ENCODE measurements at places on chromosomes 5 and 9.

- DNase-seq = no peak
- H3K36me3 ChIP-seq = peaks cover 26% of the 10 kb centered on the region
- no peak overlapping the region for H3K27ac ChIP-seq
Measured at GRCh38 chr9:98219364-98219716, 26.9 kb upstream of the CORO2A start.

GRCh38 chr5:131109540-131110255 lies 55.4 kb downstream of the HINT1 start:
- no peaks in the 10 kb centered on the region for H3K27me3 ChIP-seq
- no peak for DNase-seq
- H3K27ac ChIP-seq = no peak overlapping the region
- no peaks in the 10 kb centered on the region for H3K4me1 ChIP-seq
- H3K36me3 ChIP-seq = no peaks in the 10 kb centered on the region
- H3K4me3 ChIP-seq = no peak overlapping the region

DNA sequence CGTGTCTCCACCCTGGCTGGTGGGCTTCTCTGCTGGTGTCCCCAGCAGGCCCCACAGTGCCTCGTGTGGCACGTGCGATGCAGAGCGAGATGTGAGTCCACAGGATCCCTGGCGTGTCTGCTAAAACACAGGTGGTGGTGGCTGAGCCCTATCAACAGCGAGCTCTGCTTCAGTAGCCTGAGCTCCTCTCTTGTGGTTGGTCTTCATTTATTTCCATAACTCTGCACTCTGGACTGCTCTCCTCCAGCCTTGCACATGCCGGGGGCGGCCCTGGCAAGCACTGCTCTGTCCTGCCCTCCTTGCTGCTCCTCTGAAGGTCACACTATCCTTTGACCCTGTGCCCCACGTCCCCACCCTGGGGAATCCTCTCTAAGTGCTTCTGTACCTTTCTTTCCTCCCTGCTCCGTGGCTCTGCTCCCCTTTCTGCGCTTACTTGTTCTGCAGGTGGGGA lies 59.2 kb downstream of the NSUN2 start:
- no peak overlapping the region for H3K27ac ChIP-seq
- no peaks in the 10 kb centered on the region for H3K4me1 ChIP-seq
- no peak overlapping the region for H3K4me3 ChIP-seq
- H3K36me3 ChIP-seq = no peaks in the 10 kb centered on the region

- no peak for DNase-seq
- no peaks in the 10 kb centered on the region for H3K36me3 ChIP-seq
- no peaks in the 10 kb centered on the region for H3K27me3 ChIP-seq
- H3K4me1 ChIP-seq = no peaks in the 10 kb centered on the region
- no peak overlapping the region for H3K27ac ChIP-seq
Measured at GRCh38 chr9:80994892-80995291, 694.5 kb downstream of the TLE1 start.

DNA sequence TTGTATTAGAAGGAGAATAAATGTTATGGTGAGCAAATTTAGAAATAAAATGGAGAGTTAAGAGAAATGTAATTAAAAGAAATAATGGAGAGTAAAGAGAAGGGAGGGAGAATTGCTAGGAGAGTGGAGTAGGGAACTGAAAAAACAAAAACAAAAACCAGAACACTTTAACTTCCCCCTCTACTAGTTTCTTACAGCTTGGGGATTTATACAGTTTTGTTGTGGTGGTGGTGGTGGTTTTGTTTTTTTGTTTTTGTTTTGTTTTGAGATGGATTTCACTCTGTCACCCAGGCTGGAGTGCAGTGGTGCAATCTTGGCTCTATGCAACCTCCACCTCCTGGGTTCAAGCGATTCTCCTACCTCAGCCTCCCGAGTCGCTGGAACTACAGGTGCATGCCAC lies 322.4 kb downstream of the TMEM167A start:
- DNase-seq = no peak
- H3K36me3 ChIP-seq = no peaks in the 10 kb centered on the region
- no peak overlapping the region for H3K4me3 ChIP-seq
- H3K27me3 ChIP-seq = no peaks in the 10 kb centered on the region

All from sigmoid colon (tissue), 7 donors.